ENCODE measurements at places on chromosomes 6 and 20.

- no peak for DNase-seq
Observed at GRCh38 chr6:152098683-152099082, 291.2 kb downstream of the ESR1 start.

DNA sequence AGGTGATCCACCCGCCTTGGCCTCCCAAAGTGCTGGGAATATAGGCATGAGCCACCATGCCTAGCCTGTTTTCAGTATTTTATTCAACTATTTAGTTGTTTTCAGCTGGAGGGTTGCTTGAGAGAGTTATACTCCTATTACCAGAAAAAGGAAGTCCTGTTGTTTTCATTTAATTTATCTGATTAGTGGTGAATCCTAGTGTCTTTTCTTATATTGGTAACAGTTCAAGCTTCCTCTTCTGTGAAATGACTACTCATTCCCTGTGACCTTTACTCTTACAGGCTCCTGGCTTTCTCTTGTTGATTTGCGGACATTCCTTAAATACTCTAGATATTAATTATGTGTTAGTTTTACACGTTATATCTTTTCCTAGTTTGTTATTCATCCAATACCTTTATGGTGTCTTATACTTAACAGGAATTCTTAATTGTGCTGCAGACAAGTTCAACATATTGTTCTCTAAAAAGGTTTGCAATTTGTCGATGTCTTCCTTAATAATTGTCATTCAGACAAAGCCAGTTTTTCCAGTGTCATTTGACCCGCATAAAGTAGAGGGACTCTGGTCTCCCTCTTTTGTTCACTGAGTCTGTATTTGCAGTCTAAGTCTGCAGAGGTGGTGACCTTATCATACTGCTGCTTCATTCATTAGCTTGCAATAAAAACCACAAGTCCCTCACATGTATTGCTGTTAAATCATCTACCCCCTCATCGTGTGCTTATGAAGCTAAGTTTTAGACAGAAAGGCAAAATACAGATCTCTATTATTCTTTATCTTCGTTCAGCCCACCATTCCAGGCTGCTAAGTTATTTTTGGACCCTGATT, 51.4 kb downstream of the ZBTB9 start:
- DNase-seq: no peak

DNA sequence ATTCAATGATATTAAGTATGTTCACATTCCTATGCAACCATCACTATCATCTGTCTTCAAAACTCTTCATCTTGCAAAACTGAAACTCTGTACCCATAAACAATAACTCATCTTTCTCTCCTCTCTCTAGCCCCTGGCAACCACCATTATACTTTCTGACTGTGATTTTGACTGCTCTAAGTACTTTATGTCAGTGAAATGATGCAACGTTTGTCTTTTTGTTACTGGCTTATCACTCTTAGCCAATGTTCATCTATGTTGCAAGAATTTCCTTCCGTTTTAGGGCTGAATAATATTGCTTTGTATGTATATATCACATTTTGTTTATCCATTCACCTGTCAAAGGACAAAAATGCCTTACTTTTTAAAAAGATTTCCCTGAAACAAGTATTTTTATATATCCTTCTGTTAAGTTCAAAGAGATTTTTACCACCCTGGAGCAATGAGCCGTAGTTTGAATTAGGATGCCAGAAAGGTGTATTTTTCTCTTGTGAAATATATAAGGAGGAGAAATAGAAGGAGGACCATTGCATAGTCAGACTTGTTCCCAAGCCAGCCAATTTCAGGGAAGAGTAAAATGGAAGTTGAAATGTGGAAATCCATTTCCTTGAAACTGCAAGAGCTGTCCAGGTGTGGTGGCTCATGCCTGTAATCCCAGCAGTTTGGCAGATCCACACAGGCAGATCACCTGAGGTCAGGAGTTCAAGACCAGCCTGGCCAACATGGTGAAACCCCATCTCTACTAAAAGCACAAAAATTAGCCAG, 4.0 kb upstream of the CGAS start:
- DNase-seq: no peak

- DNase-seq: no peak
Observed at GRCh38 chr6:134967711-134968110, 17.8 kb upstream of the ALDH8A1 start.

DNA sequence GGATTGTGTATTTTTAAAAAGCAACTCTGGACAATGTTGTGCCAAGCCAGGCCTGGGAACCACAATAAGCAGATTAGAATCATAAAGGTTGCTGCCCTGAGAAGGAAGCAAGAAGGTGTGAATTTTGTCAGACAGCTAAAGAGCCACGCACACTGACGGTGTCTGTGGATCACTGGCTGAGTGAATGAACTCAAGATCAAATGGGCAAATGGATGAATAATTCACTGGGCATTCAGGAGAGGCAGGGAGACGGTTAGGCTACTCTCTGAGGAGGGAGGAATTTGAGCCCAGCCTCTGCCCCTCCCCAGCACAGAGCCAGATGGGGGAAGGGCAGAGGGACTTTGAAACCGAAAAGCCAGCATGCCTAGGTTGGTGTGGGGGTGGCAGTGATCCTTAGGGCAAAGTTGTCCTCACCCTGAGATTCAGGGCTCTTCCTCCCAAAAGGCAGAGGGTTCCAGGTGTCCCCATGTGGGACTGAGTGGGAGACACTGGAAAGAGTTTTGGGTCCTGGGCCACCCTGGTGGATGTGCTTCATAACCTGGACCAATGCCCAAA, 19.5 kb upstream of the SLC22A7 start:
- DNase-seq: peak; percentile 53

DNA sequence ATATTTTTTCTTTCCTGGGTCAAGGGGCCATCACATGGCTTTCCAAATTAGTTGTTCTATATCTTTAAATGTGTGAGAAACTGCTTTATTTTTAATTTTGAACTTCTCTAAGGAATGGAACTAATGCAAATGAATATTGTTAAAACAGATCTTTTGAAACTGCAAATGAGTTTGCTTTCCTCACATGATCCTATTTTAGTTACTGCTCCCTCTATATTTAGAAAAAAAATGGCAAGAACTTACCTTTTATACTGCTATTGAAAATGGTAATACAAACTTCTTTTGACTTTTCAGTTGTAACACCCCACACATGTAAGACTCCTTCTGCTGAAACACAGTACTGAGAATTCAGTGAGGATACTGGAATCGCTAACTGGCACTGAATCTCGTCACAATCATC, 15.9 kb downstream of the IFNGR1 start:
- no peak for DNase-seq

- DNase-seq: no peak
Observed at GRCh38 chr20:45087814-45088213, 13.1 kb downstream of the KCNS1 start.

- no peak for DNase-seq
Observed at GRCh38 chr20:3932277-3932676, 43.1 kb downstream of the PANK2 start.

GRCh38 chr20:21387528-21387927, 9.8 kb downstream of the NKX2-4 start:
- DNase-seq: no peak

GRCh38 chr6:127481628-127482027, 22.4 kb upstream of the KIAA0408 start:
- DNase-seq: no peak

DNA sequence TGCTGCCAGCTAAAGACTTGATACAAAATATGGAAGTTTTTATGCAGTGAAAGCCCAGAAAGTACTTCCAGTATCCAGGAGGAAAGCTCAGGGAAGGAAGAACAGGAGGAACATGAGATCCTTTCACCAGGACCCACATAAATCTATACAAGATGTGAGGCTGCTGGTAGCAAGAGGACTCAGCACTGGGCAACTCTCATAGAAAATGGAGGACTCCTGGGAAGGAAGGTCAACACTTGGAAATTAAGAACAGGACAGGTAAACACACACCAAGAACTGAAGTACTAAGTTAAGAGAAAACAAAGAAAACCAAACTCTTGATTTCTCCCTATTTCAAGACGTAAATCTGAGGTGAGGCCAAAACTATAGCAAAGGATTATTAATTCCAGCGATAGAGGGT, 220.5 kb upstream of the HSF2 start:
- DNase-seq: no peak

DNA sequence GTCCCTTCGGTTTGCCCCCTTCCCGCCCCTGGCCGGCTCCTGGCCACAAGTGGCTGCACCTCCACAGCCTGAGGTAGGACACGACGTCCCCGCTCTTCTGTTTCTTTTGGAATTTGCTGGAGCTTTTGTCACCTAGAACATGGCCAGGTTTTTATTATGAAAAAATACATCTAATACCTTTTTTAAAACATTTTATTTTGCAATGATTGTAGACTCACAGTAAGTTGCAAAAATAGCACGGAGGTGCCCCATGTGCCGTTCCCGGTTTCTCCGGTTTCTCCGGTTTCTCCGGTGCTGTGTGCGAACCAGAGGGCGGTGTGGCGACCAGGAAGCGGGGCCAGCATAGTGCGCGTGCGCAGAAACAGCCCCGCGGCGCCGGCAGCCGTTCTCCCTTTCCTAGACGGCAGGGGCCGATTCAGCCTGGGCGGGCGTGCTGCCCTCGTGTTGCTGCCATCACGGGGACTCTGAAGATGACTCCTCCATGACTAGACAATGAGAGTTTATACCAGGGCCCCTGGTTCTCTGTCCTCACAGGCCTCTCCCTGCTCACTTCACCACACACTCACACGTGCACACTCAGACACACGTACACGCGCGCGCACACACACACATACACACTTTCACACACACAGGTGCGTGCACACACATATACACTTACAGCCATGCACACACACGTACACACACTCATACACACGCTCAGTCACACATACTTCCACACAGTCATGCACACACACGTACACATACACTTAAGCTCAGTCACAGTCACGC, 102.1 kb downstream of the TMEM242 start:
- peak; percentile 41 for DNase-seq

GRCh38 chr6:108294297-108294726, 542 bp upstream of the AFG1L start:
- no peak for DNase-seq

GRCh38 chr6:161200610-161201370, 73.1 kb downstream of the AGPAT4 start:
- no peak for DNase-seq

GRCh38 chr6:159193923-159194322, 24.7 kb downstream of the FNDC1 start:
- no peak for DNase-seq

GRCh38 chr20:31494131-31494530, 19.0 kb downstream of the REM1 start:
- DNase-seq: peak; percentile 33

GRCh38 chr6:73747289-73747688, 51.3 kb downstream of the CD109 start:
- no peak for DNase-seq

- no peak for DNase-seq
Observed at GRCh38 chr20:63322146-63322932, 29.4 kb downstream of the COL20A1 start.

- no peak for DNase-seq
Observed at GRCh38 chr6:45074439-45074838, 253.7 kb upstream of the RUNX2 start.

GRCh38 chr20:5000263-5001173, 792 bp downstream of the SLC23A2 start:
- no peak for DNase-seq

- no peak for DNase-seq
Observed at GRCh38 chr6:154258064-154258757, 98.4 kb downstream of the IPCEF1 start.

DNA sequence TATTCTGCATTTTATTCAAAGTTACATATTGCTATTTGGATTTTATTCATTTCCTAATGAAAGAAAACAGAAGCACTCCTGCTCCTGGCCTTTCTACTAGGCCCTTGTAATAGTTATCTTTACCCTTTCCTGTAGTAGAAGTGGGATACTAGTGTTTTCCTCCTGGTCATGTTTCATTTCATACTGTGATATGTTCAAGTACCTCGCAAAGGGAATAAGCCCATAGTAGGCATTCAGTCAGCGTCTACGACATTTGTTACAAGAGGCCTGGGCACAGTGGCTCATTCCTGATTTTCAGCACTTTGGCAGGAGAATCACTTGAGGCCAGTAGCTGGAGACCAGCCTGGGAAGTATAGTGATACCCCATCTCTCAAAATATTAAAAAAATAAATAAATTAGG, 154.1 kb downstream of the ARID1B start:
- no peak for DNase-seq

Data from HTR-8/SVneo (cell line).